ENCODE measurements at places on chromosomes 2 and 18. TPM values are rescaled to one million over a fixed set of nuclear protein-coding genes. Genes with fewer than 3 reads are reported as not detected.

GRCh38 chr2:181724662-181725061 is 44.3 kb upstream of the NEUROD1 start:
- DNase-seq, result no peak

- no peak for DNase-seq
Observed at GRCh38 chr2:191115804-191116203, 35.0 kb downstream of the STAT4 start.

GRCh38 chr2:217407362-217407761 is 547.5 kb upstream of the TNP1 start:
- DNase-seq, result no peak

- DNase-seq, result no peak
Observed at GRCh38 chr2:206160125-206160806, 571 bp downstream of the EEF1B2 start.

- DNase-seq, result no peak
Observed at GRCh38 chr18:41753826-41754225, 201.2 kb upstream of the PIK3C3 start.

DNA sequence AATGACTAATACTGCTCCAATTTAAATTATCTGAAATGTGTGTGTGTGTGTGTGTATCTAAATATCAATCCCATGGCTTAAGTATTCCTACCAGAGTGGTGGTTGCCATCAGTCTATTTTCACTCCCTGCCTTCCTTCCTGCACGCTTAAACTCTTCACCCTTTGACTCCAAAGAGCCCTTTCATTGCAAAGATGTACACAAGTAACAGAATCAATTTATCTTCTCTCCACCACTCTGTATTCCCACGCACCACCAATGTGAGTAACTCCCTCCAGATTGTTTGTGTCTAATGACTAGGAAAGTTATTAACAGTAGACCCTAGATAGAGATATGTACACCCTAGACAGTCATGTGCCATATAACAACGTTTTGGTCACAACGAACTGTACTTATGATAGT is 42.8 kb downstream of the ARL6IP6 start:
- no peak for DNase-seq

GRCh38 chr2:76296438-76296837 is 585.7 kb upstream of the GCFC2 start:
- no peak for DNase-seq

GRCh38 chr2:159832858-159833257 is 34.9 kb upstream of the CD302 start:
- DNase-seq, result no peak

DNA sequence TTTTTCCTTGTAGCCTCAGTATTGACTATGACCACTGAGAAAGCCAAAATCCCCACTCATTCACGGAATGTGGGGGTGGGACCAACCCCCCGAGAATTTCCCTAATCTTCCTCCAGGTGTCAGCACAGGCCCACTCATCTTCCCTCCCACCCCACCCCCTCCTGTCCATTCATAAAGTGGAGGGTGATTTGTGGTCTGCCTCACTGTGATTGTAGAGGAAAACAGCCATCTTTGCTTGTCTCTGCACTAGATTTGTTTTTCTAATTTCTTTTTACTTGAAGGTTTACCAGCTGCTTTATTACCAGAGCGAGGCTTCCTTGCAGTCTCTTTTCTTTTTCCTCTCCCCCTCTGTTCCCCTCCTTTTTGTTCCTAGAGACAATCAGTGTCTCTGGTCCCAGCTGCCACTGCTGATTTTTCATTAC is 171.8 kb downstream of the ICOS start:
- DNase-seq, result peak; percentile 3

- no peak for DNase-seq
Observed at GRCh38 chr18:60875957-60876507, 457.2 kb upstream of the CDH20 start.

Gene PELI1
- total RNA-seq, result 7.9 TPM

Gene TMEM17
- 3.2 TPM for total RNA-seq

Gene SPATA3
- total RNA-seq, result not detected

Gene ZNG1B
- total RNA-seq, result 39.9 TPM

Gene KCNK3
- total RNA-seq, result 0.71 TPM

Gene KRTCAP3
- 65.7 TPM for total RNA-seq

Gene TCF7L1
- 10.3 TPM for total RNA-seq

Gene RTN4
- total RNA-seq, result 221 TPM

Gene ARHGEF33
- total RNA-seq, result 0.30 TPM

All from HCT116 (cell line).